ENCODE measurements at places on chromosomes 16 and 17.

DNA sequence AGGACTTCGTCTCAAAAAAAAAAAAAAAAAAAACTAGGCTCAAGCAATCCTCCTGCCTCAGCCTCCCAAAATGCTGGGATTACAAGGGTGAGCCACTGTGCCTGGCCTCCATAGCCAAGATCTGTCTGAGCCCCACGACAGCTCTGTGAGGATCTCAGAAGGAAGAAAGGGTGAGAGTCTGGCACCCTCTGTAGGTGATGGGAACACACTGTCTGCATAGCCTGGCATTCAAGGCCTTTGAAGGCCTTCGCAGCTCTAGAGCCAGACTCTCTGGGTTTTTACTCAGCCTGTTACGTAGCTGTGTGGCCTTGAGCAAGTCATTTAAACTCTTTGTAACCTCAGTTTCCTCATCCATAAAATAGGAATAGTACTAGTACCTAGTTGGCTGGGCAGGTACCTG, 6.3 kb upstream of the XPO6 start:
- peak; percentile 73 for DNase-seq

- DNase-seq: no peak
Measured at GRCh38 chr16:7509963-7510601, 177.4 kb downstream of the RBFOX1 start.

- DNase-seq: no peak
Measured at GRCh38 chr17:55072898-55073297, 104.3 kb downstream of the STXBP4 start.

GRCh38 chr17:45436161-45436560, 3.5 kb upstream of the ARHGAP27 start:
- DNase-seq: no peak

DNA sequence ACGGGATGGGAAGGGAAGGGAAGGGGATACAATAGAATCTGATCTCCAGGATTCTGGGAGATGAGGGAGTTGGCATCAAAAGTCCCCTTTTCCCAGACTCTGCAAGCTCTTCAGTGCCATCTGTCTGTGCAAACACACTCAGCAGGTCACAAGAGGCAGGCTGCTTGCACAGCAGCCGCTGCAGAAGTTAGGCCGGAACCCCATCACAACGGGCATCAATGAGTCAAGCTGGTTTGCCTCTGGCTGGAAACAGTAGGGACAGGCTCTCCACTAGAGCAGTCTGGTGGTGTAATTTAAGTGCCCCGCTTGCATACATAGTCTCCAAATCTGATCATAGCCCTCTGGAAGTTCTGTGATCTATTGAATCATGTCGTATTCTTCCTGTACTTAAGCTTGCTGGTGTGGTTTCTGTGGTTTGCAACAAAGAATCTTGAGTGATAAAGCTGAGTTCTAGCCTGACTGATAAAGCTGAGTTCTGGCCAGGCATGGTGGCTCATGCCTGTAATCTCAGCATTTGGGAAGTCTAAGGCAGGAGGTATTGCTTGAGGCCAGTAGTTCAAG, 33.7 kb upstream of the KDM8 start:
- DNase-seq: peak; percentile 81

DNA sequence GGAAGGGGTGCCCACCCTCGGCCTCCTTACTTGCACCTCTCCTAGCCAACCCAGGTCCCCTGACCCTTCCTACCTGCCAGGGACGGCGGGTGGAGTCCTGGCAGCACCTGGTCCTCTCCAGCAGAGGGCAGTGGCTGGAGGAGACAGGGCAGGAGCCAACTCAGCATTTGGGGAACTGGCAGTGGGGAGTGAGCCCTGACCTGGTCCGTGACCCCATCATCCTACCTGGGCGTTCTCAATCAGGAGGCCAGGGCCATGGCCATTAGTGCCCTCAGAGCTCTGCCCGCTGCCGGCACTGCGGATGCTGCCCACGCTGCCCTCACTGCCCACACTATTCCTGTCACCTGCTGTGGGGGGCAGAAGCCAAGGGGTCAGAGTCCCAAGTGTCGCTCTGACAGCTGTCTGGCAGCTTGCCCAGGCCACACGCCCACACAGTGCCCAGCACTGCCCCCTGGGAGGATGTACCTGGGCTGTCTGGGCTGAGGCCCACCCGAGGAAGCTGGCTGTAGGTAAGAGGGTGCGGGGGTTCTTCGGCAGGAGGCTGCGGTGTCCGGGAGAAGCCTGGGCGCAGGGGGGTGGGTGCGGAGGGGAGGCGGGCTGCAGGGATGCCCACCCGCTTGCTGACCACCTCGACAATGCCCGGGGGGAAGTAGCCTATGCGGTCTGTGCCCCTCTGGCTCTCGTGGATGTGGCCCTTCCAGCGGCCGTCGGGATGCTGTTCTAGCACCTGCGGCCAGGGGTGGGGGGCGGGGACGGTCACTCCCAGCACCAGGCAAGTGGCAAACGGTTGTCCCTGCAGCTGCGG, 10.8 kb downstream of the CASKIN2 start:
- DNase-seq: no peak

DNA sequence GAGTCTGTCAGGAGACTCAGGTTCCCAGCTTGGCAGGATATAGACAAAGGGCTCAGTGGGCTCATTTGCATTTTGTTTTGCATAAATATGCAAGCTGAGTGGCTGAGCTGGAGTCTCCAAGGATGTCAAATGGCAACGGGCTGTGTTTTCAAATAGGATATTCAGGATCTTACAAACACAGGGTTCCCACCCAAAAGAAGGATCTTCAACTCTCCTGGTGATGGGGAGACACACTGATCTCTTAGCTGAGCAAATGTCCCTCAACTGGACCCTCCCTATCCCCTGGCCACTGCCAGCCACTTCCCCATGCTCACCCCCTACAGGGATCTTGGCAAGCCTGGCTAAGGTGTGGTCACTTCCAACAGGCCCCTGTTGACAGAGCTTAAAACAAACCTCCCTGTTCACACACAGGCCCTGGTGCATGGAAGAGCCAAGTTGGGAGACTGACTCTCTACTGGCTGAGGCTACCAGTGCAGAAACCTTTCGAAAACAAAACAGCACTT, 61.6 kb downstream of the SOX9 start:
- DNase-seq: no peak

GRCh38 chr16:51151435-51151960, 428 bp upstream of the SALL1 start:
- peak; percentile 79 for DNase-seq

DNA sequence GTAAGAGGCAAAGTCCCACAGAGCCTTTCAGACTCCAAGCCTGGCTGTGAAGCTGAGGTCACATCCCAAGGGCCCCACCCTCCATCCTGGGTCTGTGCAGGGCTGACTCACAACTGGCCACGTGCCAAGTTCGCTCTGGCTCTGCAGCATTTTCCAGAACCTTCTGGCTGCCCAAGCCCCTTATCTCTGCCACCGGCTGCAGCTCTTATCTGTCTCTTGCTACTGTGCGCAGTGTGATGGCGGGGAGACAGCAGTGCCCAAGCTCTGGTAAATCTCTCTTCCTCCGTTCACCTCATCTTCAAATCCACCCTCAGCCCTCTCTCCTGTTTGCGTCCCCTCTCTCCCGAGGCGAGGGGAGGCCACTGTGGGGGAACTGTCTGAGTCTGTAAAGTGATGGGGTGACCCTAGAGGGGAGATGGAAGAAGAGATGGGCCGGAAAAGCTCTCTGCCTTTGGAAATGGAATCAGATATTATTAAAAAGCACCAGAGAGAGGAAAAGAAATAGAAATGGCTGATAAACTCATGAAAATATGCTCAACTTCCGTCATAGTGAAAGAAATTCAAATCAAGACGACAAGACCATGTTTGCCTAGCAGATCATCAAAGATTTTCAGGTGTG, 162.7 kb upstream of the CDC42EP4 start:
- peak; percentile 79 for DNase-seq

- DNase-seq: no peak
Measured at GRCh38 chr17:8159459-8160223, 3.1 kb downstream of the VAMP2 start.

DNA sequence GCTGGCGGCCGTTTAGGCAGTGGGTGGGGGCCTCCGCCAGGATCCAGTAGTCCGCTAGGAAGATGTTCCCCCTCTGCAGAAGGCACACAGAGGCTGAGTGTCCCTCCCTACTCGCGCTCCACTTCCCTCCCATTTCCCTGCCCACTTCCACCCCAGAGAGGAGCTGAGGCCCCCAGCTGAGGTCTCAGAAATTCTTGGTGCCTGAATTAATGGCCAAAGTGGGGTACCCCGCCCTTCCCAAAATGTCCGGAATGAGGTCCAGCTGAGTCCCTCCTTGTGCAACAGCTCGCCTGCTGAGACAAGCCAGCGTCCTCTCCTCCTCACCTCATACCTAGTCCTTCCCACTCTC, 7.9 kb downstream of the ALOXE3 start:
- DNase-seq: no peak

- DNase-seq: no peak
Measured at GRCh38 chr16:66844342-66845079, at the start of gene CA7. Gene CA7, plus strand, starts transcription at chr16:66844414. Its CDS starts 74 bp downstream, at chr16:66844488.

DNA sequence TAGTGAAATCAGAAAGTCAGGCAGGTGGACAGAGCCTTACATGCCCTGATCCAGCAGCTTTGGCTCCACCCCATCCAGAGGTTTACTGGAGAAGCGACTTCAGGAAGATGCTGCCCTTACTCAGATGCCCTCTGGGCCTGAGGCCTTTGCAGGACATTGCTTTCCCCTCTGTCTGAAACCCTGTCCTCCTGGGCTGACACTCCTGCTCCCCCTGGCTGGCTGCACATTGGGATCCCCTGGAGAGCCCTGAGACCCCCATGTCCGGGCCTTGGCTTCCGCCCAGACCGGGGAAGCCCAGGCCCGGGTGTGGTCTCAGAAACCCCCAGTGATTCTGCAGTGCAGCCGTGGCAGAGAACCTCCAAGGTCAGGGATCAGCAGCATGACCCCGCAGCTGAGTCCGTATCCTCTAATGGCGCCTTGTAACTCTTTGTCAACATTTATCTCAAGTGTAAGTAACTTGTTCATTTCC, 36.6 kb downstream of the BCO1 start:
- DNase-seq: no peak

DNA sequence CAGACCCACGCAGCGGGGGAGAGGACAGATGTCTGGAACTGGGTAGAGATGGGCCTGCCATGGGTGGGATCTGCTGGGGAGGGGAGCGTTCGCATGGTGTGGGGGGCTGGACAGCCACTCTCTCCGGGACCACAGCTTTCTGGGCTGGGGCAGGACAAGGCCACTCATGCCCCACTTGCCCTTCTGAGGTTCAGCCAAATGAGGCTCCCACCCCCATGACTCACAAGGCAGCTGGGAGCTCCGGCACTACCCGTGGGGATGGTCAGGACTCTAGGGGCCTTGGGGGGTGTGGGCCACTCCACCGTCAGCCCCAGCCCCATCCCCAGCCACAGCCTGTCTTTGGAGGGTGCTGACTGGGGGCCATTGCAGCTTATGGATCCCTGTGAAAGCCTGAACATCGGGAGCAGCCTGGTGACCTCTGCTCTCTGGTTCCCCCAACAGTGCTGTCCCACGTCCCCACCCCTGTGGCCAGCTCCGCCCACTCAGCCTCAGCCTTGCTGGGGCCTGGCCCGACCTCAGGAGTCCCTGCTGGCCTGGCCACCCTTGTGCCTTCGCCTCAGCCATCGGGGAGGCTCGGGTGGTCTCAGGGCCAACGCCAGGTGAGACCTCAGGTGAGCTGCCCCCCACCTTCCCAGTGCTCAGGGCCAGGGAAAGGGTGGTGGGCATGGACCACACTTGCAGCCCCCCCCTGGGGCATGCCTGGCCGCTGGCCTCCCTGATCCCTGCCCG, 4.7 kb upstream of the CDH15 start:
- no peak for DNase-seq

DNA sequence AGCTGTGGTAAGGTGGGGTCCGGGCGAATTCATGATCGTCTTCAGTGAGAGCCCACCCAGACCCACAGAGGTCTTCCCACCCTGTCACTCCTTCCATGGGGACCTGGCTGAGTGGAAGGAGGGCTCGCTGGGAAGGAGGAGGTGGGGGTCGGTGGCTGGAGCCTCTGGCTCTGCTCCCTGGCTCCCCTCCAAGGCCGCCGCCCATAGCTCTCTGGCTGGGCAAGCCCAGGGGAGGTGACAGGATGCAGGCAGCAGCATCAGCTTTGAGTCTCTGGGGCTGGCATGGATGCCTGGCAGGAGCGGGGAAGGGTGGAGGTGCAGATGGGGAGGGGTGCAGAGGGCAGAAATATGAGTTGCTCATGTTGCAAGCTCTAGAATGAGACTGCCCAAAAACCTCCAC, 147.0 kb downstream of the ENGASE start:
- DNase-seq: no peak

DNA sequence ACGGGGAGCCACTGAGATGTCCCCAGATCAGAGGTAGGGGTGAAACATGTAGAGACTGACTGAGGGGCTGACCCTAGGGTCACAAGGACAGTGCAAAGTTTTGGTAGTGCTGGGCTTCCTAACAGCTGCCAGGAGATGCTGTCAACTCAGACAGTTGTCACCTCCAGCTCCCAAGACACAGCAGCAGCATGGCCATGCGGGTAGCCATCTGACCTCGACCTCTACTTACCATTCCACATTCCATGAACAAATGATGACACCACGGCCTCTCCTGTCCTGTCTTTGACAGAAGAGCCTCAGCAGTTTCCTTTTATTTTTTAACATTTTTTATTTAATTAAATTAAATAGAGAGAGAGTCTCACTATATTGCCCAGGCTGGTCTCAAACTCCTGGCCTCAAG, 65.3 kb upstream of the NFAT5 start:
- DNase-seq: no peak

DNA sequence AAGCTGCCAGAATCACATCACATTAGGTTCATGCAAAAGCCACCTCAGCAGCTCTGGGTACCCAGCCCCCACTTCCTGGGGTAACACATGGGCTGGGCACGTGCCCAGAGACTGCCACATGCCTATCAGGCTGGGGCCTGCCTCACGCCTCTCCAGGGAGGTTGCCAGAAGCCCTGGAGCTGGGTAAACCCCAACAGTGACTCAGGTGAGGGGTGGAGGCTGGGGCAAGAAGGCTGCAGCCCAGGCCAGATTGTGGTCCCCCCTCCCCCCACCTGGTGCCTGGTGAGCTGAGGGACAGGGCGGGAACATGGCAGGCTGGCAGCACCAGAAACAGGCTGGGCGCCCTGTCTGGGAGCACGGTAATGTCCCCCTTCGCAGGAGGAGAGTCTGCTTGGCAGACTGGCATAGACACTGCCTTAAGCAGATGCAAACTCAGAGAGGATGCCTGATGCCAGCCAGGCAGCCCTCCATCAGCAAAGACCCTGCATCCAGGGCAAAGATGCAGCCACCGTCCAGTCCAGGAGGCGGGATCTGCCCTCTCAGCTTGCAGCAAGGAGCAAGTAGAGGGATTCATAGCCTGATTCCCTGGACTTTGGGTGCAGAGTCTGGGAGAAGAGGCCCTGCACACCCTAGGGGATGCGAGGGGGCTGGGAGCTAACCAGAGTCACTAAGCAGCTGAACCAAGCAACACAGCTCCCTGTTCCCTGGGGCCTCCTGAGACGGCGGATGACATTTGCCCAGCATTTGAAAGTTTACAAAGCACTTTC, 28.8 kb downstream of the NGFR start:
- no peak for DNase-seq

DNA sequence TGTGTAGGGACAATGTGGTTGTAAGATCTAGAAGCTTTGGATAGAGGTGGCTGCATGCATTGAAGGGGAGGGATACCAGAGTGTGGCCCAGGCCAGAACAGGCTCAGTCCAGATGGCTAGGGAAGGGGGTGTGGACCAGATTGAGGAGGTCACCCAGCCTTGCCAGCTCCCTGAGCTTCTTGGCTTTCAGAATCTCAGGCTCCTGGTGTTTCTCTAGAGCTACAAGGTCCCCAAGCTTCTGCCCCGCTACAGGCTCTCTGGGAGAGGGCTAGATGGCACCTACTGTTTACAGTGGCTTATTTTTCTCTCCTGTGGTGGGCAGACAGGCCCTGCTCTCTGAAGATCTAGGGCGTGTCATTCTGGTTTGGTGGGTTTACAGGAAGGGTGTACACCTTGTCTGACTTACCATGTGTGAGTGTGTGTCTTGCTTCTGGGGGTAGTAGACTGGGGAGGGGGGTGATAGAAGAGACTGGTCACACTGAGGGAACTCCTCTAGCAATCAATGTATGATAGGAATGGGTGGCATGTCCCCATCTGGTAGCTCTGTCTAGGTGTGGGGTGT, 1.1 kb downstream of the RARA start:
- DNase-seq: no peak
